HepG2 (cell line): ENCODE measurements at places on chromosomes 12 and 14. TPM values are rescaled to one million over a fixed set of nuclear protein-coding genes. Genes with fewer than 3 reads are reported as not detected.
A peak's percentile ranks its signal among the peaks of the same experiment; 100 is the strongest.

Gene KCNH3
- total RNA-seq = 0.07 and 0.13 TPM in 2 replicates

Gene RPGRIP1
- total RNA-seq = 0.10 and 0.13 TPM in 2 replicates

Gene C12orf54
- not detected in 2 replicates for total RNA-seq

Gene TAS2R10
- 1.00 TPM in 1 of 2 replicates, not detected in the other for total RNA-seq

Gene DNAJC22
- total RNA-seq = 23.0 and 31.7 TPM in 2 replicates

Gene SMOC1
- total RNA-seq = 7.3 and 17.8 TPM in 2 replicates

- H3K27ac ChIP-seq = no peak overlapping the region
- no peaks in the 10 kb centered on the region for H3K36me3 ChIP-seq
- no peak overlapping the region for H3K4me3 ChIP-seq
- H3K27me3 ChIP-seq = no peaks in the 10 kb centered on the region; the same call in 1 of the 2 replicates
Observed at GRCh38 chr14:76525106-76525821, 149.3 kb downstream of the ESRRB start.

DNA sequence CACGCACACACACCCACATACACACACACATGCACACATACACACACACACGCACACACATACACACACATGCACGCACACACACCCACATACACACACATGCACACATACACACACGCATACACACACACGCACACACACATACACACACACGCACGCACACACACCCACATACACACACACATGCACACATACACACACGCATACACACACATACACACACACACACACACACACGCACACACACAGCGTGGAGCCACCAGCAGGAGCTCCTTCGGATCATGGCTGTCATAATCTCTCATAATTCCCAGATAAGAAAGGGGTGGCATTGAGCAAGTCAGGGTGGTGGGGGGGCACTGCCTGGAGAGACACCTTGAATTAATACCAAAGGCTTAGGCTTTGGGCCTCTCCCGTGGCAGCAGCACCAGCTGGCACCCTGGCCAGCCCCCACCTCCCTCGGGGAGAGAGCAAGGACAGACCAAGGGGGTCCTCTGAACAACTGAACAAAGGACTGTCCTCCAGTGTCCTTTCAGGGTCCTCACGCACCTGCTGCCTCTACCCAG lies 21.9 kb downstream of the ANO2 start:
- no peaks in the 10 kb centered on the region for H3K4me1 ChIP-seq
- H3K27me3 ChIP-seq = peaks cover 22% of the 10 kb centered on the region; the same call in 2 of the 3 replicates
- no peak overlapping the region for H3K27ac ChIP-seq
- H3K4me3 ChIP-seq = no peak overlapping the region
- DNase-seq = no peak

GRCh38 chr14:71290960-71291466 lies 383.8 kb downstream of the PCNX1 start:
- H3K27me3 ChIP-seq = no peaks in the 10 kb centered on the region
- no peak overlapping the region for H3K27ac ChIP-seq
- peak; percentile 31 for DNase-seq
- H3K36me3 ChIP-seq = no peaks in the 10 kb centered on the region
- no peaks in the 10 kb centered on the region for H3K4me1 ChIP-seq
- no peak overlapping the region for H3K4me3 ChIP-seq

DNA sequence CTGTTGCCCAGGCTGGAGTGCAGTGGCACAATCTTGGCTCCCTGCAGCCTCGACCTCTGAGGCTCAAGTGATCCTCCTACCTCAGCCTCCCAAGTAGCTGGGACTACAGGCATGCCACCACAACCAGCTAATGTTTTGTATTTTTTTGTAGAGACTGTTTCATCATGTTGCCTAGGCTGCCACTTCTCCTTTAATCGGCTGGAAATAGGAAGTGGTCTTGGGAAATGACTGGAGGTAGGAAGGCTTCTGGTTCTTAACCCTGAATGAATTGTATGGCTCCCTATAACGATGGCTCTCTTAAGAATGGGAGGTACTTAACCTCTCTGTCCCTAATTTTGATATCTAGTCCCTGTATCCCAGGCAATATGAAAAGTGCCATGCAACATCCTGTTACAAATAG lies 113.9 kb upstream of the USP15 start:
- no peak for DNase-seq
- no peaks in the 10 kb centered on the region for H3K4me1 ChIP-seq
- H3K27ac ChIP-seq = no peak overlapping the region
- no peaks in the 10 kb centered on the region for H3K27me3 ChIP-seq
- no peaks in the 10 kb centered on the region for H3K36me3 ChIP-seq

DNA sequence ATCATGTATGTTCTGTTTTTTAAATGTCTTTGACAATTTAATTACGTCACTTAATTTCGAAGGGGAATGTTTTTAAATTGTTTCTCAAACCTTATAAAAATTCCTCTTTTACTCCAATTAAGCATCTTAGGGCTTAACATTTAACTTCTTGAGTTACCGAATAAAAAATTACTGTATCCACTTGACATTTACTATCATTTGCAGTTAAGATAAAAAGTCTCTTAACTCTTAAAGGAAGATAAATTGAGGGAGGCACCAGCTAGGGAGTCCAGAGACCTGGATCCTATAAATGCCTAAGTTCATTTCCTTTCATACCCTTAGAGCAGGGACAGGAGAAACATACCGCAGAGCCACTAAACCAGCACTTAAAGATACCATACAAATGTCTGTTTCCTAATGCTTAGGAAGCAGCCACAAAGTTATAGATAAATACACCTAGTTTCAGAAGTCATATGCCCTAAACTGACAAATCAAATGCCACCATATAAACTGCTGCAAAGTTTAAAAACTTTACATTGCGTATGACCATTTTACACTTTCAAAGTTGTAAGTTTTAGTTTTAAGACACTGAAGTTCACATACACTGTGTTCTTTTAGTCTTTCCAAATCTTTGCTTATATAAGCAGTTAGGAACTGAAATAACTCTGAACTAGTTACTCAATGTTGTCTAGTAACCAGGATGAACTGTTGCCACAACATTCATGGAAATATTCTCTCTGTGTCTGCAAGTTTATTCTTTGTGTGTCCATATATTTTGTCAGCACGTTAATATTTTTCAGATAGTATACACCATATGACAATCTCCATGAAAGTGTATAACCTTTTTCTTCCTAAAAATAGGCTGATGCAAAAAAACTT lies 71.2 kb downstream of the GALNT4 start:
- no peak overlapping the region for H3K4me3 ChIP-seq
- H3K27me3 ChIP-seq = no peaks in the 10 kb centered on the region
- H3K36me3 ChIP-seq = no peaks in the 10 kb centered on the region
- DNase-seq = peak; percentile 31
- H3K4me1 ChIP-seq = peaks cover 23% of the 10 kb centered on the region
- H3K27ac ChIP-seq = peak overlapping the region; percentile 31

DNA sequence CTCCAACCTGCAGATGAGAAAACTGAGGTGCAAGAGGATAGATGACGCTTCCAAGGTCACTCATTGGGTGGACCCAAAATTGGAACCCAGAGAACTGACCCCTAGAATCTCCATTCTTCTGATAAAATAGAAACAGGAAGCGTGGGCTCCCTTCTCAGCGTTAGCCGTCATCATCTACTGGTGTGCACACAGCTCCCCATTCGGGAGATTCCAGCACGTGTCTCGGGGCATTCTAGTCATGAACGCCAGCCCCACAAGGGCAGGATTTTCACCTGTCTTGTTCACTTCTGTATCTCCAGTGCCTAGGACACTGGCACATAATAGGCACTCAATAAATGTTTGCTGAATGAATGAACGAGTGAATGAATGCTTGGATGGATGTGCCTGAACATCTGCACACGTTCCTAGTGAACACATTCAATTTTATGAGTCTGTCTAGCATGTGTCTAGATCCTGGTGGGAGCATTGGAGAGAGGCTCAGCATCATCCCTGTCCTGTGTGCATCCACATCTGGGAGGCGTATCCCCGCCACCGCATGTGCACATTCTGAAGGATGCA lies 30.5 kb downstream of the RASAL1 start:
- H3K36me3 ChIP-seq = no peaks in the 10 kb centered on the region
- no peaks in the 10 kb centered on the region for H3K4me1 ChIP-seq
- DNase-seq = no peak
- H3K27ac ChIP-seq = no peak overlapping the region
- no peak overlapping the region for H3K4me3 ChIP-seq

DNA sequence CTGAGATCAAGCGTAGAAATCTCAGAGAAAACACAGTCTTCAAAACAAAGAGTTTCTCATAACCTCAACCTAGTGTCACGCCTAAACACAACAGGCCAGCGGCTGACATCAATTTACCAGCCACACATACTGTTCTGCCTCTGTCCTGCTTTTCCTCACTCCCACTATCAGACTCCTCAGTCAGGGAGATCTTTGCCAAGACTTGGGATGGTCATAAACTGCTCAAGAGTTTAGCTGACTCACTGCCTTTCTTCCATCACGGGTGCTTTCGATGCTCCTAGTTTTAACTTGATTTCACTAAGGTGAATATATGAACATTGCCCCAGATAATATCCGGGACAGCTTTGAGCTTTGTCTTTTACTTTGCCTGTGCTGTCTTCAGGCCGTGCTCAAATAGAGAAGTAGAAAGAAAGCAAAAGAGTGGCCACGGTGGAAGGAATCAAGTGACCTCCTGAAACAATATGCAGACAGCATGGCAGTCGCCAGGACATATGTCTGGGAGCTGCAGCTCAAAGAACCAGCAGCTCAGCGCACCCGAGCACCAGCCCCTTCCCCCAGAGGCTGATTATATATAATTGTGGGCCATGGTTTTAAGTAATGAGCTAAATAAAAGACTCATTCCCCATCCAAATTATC lies 12.1 kb downstream of the MDM1 start:
- H3K27me3 ChIP-seq = no peaks in the 10 kb centered on the region
- H3K36me3 ChIP-seq = no peaks in the 10 kb centered on the region
- no peak overlapping the region for H3K4me3 ChIP-seq

- no peak overlapping the region for H3K4me3 ChIP-seq
- peak overlapping the region; percentile 22 for H3K27ac ChIP-seq
- H3K36me3 ChIP-seq = no peaks in the 10 kb centered on the region
- DNase-seq = peak; percentile 80
- H3K4me1 ChIP-seq = peaks cover 37% of the 10 kb centered on the region
Observed at GRCh38 chr14:60643463-60644314, 5.6 kb downstream of the SIX1 start.

GRCh38 chr12:116695464-116695725 lies 42.5 kb downstream of the SPRING1 start:
- H3K4me1 ChIP-seq = peaks cover 17% of the 10 kb centered on the region
- no peak overlapping the region for H3K27ac ChIP-seq
- H3K4me3 ChIP-seq = no peak overlapping the region
- H3K27me3 ChIP-seq = peaks cover 29% of the 10 kb centered on the region

DNA sequence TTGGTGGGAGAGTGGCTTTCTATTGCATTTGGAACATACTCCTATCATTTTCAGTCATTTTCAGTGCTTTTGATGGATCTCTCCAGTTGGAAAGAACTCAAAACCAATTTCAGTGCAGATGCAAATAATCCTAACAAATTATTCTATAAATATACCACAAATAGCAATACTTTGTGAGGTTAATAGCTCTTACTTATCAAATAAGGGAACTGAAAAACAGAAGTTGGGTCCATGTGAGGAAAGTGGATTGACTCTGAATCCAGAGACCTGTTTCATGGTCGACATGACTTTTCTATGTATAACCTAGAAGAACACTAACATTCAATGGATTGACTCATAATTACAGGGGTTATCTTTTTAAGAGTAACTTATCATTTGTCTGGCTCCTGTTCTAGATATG lies 248.6 kb downstream of the EGLN3 start:
- no peaks in the 10 kb centered on the region for H3K4me1 ChIP-seq
- H3K27me3 ChIP-seq = peaks cover under 1% of the 10 kb centered on the region; the same call in 1 of the 3 replicates
- no peak for DNase-seq

DNA sequence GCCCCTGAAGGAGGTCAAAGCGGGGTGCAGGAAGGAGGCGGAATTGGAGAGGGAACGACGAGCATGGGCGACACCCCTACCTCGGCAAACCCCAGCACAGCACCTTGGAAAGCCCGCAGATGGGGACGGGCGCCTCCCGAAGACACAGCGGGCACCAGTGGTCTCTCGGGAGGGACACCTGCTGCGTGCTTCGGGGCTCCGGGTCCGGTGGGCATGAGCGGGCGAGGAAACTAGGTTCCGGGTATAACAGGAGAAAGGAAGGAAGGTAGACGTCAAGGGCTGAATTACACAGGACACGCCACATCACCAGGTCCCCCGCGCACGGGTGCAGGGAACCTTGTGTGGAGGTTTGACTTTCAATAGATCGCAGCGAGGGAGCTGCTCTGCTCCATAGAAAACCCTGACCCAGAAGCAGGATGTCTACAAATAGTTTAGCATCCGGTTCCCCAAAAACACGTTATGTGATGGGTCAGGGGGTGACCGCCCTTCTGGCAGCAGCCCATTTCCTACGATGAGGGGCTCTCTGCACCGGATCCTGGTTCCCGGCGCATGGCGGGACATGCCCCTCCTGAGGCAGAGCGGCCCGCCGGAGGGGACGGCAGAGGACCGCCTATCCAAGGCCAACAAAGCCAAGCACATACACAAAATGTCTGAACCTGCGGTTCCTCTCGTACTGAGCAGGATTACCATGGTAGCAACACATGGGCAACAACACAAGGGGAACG lies 196.9 kb downstream of the ALG10 start:
- no peaks in the 10 kb centered on the region for H3K4me1 ChIP-seq
- DNase-seq = no peak
- no peak overlapping the region for H3K27ac ChIP-seq
- H3K4me3 ChIP-seq = peak overlapping the region; percentile 32
- no peaks in the 10 kb centered on the region; the same call in 1 of the 2 replicates for H3K27me3 ChIP-seq
- no peaks in the 10 kb centered on the region for H3K36me3 ChIP-seq

- H3K4me3 ChIP-seq = no peak overlapping the region
- H3K36me3 ChIP-seq = no peaks in the 10 kb centered on the region
- H3K27ac ChIP-seq = no peak overlapping the region
- DNase-seq = peak; percentile 50
- no peaks in the 10 kb centered on the region for H3K27me3 ChIP-seq
- H3K4me1 ChIP-seq = peaks cover 52% of the 10 kb centered on the region
Observed at GRCh38 chr12:109775172-109775881, 57.9 kb downstream of the TRPV4 start.

DNA sequence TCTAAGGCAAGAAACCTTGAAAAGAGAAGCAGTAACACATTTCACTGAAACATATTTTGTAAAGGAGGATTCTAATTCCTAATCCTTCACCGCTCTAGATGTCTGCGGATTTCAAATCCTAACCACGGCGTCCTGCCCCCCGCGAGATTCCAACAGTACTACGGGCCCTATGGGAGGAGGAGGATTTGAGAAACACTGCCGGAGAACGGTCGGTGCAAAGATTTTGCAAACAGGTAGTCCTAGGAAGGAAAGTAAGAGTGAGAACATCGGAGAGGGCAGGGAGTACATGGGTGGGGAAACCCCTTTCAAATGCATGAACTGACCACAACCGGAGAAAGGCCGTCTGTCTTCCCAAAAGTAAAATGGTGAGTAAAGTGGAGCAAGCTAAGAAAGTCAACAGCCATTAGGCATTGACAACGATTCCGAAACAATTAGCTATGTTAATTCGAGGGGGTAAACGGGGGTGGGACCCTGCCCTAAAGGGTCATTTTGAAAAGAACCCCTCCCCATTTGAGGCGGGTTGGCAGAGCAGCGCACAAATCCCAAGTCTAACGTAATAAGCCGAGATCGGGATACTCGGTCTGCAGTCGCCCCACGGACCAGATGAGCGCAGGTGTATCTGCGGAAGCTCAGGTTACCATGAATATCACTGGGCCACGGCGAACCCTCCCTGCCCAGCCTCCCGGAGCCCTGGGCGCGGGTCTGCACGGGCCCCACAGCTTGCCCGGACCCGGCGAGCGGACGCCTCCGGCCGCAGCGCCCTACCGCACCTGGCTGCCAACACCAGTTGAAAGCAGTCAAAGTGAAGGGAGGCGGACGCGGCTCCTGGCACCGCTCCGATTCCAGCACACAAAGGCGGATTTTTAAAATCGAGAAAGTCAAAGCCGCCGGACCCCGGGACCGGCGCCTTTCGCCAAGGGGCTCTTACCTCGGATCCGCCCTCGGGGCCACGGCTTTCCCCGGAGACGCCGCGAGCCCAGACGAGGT lies 662 bp downstream of the EPS8 start:
- peak overlapping the region; percentile 92 for H3K27ac ChIP-seq
- no peaks in the 10 kb centered on the region for H3K36me3 ChIP-seq
- DNase-seq = peak; percentile 48
- H3K4me3 ChIP-seq = peak overlapping the region; percentile 92
- peaks cover 52% of the 10 kb centered on the region for H3K4me1 ChIP-seq
